ENCODE measurements at places on chromosomes 3 and 15.
A peak's percentile ranks its signal among the peaks of the same experiment; 100 is the strongest.

- DNase-seq = no peak
These were observed 2.0 kb upstream of the TRIM59 start for GRCh38 chr3:160451602-160452001.

- DNase-seq = peak; percentile 91
These were observed 24.9 kb downstream of the SIAH2 start for GRCh38 chr3:150737874-150738679.

DNA sequence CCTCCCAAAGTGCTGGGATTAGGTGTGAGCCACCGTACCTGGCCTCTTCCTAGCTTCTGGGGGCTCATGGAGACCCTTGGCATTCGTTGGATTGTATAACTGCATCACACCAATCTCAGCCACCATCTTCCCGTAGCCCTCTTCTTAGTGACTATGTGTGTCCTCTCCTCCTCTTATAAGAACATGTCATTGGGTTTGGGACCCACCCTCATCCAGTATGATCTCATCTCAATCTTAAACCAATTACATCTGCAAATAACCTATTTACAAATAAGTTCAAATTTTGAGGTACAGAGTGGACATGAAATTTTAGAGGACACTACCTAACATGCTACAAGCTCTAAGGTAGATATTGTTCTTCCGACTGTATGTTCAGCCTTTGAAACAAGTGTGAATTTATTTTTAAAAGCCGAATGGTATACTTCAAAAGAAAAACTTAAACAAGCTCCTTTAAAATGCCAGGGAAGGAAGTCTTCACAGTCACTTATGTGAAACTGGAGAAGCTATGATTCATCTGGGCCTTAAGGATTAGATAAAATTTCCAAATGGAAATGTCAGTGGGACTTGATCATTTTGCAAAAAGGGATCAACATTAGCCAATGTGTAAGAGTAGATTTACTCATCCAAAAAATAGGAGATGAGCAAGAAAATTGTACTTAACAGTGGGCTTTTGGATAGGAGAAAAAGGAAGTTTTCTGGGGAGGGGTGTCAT lies 225.7 kb downstream of the MEX3B start:
- DNase-seq = no peak

DNA sequence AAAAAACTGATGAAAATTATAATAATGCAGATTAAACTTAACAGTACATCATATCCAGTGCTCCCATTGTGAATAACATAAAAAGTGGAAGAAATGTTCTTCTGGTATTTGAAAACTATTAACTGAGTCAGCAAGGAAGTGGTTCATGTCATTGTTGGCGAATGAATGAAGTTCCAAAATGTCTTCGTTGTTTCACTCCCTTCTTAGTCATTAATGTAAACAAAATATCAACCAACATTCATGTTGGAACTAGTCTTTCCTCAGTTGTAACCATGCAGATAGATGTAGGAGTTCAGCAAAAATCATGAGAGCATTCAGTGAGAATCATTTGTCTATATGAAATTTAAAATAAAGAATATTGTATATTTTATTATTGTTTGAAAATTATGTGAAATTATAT lies 44.1 kb upstream of the ICE2 start:
- DNase-seq = peak; percentile 53

DNA sequence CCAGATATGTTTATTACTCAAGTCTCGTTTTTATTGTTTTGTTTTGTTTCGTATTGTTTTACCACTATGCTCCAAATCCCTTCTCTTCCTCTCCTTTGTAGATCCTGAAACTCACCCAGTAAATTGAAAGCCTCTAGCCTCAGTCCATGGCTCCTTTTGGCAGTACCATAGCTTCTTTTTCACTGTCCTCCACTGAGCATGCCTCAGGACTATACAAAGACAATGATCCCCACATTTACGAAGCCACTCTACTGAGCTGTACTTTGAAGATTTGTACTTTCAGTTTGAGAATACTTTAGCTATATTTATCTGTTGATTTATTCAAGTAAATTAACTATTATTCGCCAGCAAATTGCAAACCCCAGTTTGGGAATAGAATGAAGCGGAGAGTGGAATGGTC lies 159.1 kb upstream of the SLITRK3 start:
- DNase-seq = no peak

DNA sequence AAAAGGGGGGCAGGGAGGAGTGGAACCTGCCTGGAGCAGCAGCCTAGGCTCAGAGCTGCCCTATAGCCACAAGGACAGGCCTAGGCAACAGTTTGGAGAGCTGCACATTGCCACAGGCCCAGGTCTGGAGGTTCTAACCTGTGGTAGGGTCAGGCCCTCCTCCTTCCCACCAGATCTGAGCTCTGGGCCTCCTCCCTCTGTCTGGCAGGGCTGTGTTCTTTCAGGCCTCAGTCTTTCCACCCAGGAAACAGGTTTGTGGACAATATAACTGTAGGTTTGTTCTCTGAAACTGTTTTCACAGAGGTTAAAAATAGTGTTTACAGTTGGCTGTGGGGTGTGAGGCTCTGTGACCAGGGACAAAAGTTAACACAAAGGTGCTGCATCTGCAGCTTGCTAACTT lies 9.0 kb upstream of the CAMKV start:
- DNase-seq = no peak

GRCh38 chr15:47523681-47524475 lies 193.4 kb upstream of the SEMA6D start:
- peak; percentile 73 for DNase-seq

- peak; percentile 52 for DNase-seq
These were observed 66.8 kb upstream of the BCHE start for GRCh38 chr3:165903885-165904630.

DNA sequence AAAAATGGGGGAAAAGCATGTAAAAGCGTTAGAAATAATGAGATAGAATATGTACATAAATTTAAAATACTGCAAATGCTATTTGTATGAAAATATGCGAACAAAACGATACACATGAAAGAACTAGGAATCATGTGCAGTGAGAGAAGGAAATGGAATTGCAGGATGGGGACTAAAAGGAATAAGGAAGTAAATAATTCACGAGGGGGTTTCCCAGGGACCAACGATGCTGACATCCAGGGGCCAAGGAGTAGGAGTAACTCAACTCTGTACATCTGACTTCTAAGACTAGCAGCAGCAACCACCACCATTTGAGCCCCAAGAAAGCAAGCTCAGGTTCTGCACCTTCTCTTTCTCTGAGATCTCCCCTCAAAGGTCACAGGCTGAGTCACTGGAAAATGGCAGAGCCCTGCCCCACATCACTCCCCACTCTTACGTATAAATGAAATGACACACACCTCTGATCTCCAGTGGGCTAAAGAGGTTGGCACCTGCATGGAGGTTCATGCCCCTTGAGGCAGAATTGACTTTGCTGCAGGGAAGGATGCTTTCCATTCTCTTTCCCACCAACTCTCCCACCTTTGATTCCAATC lies 100.0 kb upstream of the DLG1 start:
- DNase-seq = no peak

DNA sequence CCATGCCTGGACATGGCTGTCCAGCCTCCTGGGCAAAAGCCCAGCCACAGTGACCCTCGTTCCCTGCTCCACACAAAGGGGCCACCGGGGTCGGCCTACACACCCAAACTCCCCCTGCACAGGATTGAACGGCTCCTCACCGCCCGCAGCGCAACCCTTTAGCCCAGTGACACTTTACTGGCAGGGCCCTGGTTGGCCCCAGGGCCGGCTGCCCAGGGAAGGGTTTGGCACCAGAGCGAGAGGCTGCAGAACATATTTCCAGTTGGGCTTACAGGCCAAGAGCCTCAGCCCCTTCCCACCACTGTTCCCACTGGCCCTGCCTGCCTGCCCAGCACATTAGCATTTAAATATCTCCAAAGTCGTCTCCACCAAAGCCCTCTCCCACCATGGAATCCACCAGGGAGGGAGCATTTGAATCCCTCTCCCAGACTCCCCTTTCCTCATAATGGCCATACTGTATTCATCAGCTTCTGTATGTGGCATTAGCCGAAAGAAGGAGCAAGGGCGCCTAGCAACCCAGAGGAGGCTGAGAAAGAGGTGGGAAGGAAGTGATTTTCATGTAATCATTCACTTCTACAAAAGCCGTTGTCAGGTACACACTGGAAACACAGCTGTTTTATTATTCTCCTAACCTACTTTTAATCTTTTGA lies 85.4 kb downstream of the SLC6A11 start:
- no peak for DNase-seq

GRCh38 chr3:139109271-139109670 lies 64.6 kb upstream of the PRR23C start:
- DNase-seq = no peak

- no peak for DNase-seq
These were observed 267.0 kb downstream of the CHL1 start for GRCh38 chr3:463252-464192.

GRCh38 chr3:171825222-171825828 lies 15.0 kb upstream of the PLD1 start:
- peak; percentile 82 for DNase-seq

GRCh38 chr3:32471246-32471645 lies 31.4 kb downstream of the CMTM6 start:
- no peak for DNase-seq

DNA sequence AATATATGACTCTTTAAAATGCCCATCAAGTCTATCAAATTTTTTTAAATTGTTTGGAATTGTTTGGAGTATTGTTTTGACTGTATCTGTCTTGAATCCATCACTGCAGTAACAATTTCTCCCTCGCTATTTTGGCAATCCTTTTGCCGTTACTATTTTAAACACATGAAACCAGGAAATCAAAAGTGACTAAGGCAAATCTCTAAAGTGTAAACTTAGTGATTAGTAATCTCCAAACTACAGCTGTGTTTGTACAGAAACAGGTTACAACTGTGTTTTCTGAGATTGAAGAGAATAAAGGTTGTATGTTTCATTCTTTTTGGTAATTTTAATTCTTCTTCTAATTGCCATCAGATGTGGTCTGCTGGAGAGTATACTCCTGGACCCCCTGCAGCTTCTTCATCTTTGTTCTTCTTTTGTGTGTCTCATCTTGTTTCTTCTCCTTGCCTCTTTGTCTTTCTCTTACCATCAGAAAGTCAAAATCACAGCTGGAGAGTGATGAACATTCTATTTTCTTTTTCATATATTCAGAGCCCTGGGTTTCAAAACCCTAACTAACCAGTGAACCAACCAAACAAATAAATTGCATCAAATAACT lies 465.4 kb downstream of the RBMS3 start:
- DNase-seq = no peak

DNA sequence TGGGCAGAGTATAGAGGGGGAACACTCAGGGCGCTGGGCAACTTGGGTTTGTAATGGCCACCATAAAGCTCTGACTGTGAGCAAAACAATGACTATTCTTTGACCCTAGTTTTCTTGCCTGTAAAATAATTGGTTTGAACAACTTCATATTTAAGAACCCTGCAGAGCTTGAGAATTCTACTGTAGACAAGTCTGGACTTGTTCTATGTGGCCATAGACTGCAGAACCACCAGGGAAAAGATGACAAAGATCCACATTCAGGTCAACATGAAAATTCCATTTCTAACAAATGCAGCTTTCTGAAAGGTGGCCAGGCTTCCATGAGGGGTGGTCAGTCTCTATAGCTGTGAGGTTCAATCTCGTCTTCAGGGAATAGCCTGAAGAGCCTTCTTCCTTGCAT lies 239.4 kb upstream of the LRRN1 start:
- DNase-seq = no peak

GRCh38 chr3:18891641-18892040 lies 256.7 kb upstream of the KCNH8 start:
- no peak for DNase-seq

- no peak for DNase-seq
These were observed 539 bp upstream of the TLNRD1 start for GRCh38 chr15:81000144-81000623.

GRCh38 chr3:149494759-149495580 lies 20.5 kb downstream of the TM4SF4 start:
- DNase-seq = no peak

DNA sequence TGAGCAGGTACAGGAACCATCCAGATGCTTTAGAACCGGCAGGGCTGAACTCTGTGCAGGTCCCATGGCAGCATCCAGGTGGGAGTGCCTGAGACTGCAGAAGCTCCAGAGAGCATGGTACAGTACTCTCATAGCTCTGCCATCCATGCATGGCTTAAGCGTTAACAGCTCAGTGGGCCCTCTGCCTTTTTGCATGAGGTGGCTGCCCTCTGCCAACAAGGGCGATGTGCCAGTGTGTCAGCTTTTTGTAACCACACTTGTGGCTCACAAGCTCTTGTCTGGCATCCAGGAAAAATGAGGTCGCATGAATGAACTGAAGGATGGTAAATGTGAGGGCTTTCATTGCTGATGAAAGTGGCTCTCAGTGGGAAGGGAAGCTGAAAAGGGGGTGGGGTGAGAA lies 950.1 kb downstream of the DIPK2A start:
- DNase-seq = no peak

DNA sequence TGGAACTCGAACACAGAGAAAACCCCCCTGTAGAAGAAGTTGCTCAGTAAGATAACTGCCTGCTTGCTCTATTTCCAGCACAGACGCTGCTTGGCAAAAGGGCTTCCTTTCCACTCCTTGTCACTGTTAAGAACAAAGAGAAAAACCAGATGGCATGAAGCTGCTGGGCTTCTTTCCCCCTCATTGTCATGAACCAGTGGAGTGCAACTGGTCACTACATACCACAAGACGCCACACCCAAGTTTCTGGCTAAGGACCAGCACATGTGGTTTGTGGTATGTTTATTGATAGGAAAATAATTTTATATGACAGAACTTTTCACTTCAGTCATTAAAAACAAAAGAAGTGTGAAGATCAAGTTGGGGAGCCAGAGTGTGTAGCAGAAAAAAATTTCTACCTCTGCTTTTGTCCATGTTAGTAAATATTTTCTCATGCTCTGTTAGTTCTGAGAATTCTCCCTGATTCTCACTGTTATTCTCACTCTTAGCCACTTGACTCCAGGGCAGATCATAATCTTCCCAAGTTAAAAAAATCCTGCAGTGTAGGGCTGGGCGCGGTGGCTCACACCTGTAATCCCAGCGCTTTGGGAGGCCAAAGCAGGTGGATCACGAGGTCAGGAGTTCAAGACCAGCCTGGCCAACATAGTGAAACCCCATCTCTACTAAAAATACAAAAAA lies 37.9 kb downstream of the CLK3 start:
- DNase-seq = peak; percentile 23

DNA sequence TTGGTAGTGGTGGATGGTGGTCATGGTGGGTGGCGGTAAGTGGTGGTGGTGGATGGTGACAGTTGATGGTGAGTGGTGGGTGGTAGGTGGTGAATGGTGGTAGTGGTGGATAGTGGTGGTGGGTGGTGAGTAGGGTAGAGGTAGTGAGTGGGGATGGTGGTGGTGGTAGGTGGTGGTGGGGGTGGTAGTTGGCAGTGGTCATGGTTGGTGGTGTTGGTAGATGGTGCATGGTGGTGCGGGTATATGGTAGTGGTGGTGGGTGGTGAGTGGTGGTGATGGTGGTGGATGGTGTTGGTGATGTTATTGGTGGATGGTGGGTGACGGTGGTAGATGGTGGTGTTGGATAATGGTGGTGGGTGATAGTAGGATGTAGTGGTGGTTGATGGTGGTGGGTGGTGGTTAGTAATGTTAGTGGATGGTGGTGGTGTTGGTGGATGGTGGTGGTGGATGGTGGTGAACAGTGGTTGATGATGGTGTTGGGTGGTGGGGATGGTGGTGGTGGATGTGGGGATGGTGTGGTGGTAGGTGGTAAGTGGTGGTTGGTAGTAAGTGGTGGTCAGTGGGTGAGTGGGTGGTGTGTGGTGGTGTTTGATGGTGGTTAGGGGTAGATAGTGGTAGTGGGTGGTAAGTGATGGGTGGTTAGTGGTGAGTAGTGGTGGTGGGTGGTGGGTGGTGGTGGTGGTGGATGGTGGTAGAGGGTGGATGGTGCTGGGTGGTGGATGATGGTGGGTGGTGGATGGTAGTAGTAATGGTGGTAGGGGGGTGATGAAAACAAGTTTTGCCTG lies 16.7 kb upstream of the RIOX2 start:
- DNase-seq = no peak

Data from NCI-H226 (cell line).